ENCODE measurements at places on chromosomes 6 and 20.

GRCh38 chr6:100117680-100118079 is 123.7 kb upstream of the MCHR2 start:
- no peak for DNase-seq

- no peak for DNase-seq
Observed at GRCh38 chr6:109964949-109965348, 13.2 kb upstream of the GPR6 start.

- peak; percentile 23 for DNase-seq
Observed at GRCh38 chr6:106360989-106361430, 493 bp downstream of the CRYBG1 start.

GRCh38 chr6:147910281-147910680 is 401.8 kb downstream of the SAMD5 start:
- no peak for DNase-seq

DNA sequence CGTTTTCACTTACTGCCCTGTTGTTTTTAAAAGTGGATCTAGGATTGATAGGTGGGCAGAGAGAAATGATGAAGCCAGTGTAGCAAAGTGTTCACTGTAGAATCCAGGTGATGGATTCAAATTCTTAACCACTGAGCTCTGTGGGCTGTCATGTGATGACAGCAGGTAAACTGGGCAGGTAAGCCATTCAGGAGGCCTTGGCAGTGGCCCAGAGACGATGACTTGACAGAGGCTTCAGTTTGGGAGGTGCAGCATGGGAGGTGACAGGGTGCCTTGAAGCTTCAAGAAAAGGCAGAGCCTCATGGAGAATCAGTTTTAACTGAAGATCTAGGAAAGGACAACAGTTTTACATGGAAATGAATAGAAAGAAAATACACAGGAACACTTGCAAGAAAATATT is 2.0 kb downstream of the NAA20 start:
- DNase-seq = no peak

- DNase-seq = no peak
Observed at GRCh38 chr6:161021998-161022743, 30.6 kb downstream of the MAP3K4 start.

DNA sequence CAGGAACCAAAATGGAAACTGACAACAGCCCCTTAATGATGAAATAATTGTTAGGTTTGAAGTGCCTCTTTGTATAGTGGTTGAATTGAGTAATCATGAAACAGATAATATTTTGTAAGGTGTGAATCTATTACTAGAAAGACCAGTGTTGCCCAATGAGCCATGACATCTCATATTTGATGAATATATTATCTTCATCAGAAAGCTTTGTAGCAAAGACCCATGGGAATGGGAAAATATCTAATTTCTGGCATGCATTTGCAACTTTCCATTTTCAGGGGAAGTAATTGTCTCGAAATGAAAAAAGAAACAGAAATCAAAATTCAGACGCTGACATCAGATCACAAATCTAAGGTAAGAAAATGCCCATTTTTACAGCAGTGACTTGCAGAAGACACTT is 57.3 kb upstream of the LAMP5 start:
- no peak for DNase-seq

GRCh38 chr6:14500809-14501208 is 383.2 kb downstream of the CD83 start:
- no peak for DNase-seq

DNA sequence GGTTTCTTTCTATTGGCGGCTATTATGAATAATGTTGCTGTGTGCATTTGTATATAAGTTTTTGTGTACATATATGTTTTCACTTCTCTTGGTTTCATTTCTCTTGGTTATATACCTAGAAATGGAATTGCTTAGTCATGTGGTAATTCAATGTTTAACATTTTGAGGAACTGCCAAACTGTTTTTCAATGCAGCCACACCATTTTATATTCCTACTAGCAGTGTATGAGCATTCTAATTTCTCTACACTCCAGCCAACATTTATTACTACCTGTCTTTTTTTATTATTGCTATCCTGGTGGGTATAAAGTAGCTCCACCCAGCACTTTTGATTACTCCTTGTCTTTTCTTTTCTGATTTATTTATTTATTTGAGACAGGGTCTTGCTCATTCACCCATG is 54.8 kb downstream of the PHACTR2 start:
- DNase-seq = no peak

GRCh38 chr6:74720923-74721322 is 484.9 kb downstream of the COL12A1 start:
- no peak for DNase-seq

DNA sequence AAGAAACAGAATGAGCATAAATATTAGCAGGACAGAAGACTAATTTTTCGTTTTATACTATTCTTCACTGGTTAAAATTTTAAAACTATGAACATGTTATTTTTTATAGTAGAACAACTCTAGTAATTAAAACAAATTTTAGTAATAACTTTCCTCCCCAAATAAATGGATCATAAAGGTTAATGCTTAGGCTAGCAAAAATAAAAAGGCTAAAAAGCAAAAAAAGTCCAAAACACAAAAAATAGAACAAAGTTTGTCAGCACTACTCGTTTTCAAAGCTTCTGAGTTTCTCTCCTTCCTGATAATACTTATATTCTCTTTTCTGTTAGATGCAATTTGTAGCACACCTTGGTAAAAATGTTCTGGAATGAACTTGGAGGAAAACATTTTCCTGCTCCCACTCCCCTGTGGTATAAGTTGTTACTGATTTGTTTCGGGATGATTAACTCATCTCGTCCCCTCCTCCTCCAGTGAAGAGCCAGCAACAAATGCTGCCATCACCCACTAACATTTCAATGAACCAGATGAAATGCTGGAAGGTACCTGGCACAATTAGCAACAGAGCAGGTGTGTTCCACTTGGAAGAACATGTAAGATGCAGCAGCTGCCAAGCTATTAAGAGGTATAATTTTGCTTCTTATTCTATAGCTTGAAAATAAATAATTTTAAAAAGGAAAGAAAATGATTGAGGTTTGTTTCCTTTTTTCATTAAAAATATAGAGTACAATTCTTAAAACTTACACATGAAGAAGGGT is 130.5 kb downstream of the MYB start:
- DNase-seq = no peak

DNA sequence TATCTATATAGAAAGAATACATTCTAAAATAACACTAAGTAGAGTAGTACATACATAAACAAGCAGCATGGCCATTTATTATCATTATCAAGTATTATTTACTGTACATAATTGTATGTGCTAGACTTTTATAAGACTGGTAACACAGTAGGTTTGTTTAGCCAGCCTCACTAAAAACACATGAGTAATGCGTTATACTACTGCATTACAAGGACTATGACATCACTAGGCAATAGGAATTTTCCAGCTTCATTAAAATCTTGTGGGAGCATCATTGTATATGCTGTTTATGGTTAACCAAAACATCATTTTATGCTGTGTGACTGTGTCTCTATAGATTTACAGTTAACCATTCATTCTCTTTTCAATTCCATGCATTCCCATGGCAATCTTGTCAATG is 131.7 kb upstream of the HDGFL1 start:
- DNase-seq = no peak

DNA sequence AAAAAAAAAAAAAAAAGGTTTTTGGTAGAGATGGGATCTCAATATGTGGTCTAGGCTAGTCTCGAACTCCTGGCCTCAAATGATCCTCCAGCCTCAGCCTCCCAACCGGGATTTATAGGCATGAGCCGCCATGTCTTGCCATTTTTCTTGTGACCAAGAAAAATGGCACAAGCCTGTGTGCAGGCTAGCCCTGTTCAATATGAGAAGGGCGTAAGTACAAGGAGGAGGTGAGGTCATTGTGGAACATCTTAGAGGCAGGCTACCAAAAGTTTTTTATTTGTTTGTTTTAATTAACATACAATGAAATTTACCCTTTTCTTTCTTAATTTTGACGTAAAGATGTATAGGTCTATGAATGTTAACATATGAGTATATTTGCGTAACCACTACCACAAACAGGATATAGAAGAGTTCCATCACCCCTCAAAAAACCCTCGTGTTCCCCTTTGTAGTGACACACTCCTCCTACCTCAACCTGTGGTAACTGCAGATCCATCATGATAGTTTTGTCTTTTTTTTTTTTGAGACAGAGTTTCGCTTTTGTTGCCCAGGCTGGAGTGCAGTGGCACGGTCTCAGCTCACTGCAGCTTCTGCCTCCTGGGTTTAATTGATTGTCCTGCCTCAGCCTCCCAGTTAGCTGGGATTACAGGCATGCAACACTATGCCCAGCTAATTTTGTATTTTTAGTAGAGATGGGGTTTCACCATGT is 28.3 kb upstream of the KIF3B start:
- no peak for DNase-seq

DNA sequence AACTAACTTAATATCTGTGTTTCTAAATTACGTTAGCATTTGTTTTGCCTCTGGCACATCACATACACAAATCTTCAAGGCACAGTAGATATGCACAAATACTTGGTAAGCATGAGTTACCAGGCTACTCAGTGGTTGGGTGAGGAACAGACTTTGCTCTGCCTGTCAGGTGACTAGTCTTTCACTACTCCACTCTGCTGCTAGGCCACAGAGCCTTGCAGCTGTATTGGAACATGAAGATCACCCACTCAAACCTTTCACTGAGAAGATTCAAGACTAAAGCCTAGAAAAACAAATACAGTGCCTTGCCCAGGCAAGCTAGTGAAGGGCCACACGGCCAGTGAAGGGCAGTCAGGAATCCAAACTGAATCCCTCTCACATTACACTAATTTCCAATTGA is 47.0 kb downstream of the DTNBP1 start:
- peak; percentile 9 for DNase-seq

GRCh38 chr20:48878534-48879248 is 42.8 kb upstream of the ARFGEF2 start:
- DNase-seq = no peak

- no peak for DNase-seq
Observed at GRCh38 chr6:43636308-43636659, 644 bp downstream of the MAD2L1BP start.

DNA sequence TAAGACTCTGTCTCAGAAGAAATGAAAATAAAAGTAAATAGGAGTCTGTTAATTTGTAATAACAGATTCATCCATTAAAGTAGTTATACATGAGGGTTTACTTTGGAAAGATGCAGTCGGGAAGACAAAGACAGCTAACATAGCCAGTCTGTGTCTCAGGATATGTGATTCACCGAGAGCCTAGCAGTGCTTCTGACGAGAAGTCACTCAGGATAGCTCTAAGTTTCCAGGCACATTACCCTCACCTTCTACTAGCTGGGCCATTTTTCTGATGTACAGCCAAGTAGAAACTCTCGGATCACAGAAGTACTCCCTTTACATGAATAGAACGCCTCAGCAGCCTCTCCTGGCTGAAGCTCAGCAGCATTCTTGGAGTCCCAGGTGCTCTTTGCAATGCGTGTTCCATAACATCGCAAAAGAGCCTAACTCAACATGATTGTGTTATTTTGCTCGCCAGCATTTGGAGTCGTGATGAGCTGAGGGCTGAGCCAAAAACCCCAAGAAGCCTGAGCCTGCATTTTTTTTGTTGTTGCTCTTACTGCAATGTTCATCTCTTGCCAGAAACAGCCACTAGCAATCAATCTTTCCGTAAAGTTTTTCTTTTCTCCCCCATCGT is 22.4 kb upstream of the TASP1 start:
- DNase-seq = no peak

GRCh38 chr20:48706116-48706656 is 121.6 kb downstream of the PREX1 start:
- no peak for DNase-seq

DNA sequence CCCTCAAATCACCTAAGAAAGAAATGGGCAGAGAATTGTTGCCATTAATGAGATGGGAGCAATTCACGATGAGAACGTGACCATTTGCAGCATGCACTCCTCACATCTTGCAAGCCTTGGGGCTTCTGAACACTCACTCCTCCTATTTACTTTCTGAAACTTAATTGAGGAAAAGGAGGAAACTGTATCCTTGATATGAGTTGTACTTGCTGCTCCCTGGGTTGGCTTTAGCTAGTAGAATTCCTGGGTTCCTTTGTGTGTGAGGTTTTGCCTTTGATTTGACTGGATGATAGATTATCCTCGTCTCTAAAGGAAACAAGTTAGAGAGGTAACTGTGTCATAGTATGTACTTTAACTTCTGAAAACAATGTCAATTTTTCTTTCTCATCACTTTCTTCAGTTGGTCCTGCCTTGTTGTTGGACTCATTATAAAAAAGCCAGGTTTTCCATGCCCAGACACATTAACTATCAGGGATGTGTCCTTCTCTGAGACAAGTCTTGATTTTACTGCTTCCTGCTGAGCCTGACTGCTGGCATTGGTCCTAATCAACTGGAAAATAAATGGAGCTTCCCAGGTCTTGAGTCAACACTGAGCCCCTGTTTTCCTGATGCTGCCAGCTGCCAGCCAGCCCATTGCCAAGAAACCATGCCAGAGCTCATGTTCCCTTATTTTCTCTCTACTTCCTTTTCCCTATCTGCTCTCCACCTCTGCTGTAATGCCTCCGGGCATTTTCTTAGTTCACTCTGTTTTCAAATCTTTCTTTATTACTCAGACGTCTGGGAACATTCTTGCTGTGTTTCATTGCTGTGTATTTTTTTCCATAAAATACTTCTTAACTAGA is 6.0 kb upstream of the MRAP2 start:
- peak; percentile 87 for DNase-seq

DNA sequence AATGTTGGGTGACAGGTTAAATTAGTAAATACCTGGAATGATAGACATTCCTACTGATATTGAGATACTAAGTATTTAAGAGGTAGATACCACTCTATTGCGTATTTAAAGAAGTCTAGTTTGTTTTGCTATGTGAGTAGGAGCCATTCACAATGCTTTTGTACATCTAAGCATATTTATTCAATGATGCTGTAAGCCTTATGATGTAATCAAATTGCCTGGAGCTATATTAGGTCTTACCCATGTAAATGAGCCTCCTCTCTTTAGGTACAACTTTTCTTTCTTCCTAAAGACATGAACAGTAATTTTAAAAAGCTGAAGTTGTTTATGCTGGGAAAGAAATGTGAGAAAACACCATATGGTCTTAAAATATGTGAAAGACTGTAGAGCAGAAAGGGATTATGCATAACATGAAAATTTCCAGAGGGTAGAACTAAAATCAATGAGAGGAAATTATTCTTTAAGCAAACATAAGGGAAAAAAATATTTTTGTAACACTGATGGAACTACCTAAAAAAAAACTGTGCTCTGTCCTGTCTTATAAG is 526.7 kb downstream of the EPHA7 start:
- DNase-seq = no peak

- no peak for DNase-seq
Observed at GRCh38 chr6:137412562-137412961, 81.6 kb downstream of the OLIG3 start.

GRCh38 chr6:138647006-138647405 is 126.6 kb upstream of the CCDC28A start:
- DNase-seq = peak; percentile 61

DNA sequence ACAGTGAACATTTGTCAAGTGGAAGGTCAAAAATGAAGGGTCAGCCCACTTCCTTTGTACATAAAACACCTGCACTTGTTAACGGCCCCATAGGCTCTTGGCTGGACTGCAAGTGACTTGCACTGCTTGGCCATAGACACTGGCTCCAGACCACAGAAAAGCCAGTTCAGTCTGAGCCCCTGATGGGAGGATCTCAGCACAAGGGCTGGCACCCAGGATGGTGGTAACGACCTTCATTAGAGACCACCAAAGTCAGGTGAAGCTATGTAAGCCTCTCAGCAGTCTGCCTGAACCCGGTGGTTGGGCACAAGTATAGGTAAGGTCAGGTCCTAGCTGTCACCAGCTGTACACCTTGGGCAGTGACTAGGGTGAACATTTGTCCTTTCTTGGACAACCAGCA is 16.1 kb downstream of the PLAGL2 start:
- DNase-seq = no peak

GRCh38 chr6:20001286-20001685 is 164.1 kb downstream of the ID4 start:
- no peak for DNase-seq

All from astrocyte of the hippocampus (primary cell).